ENCODE measurements at places on chromosomes 12 and 14.

DNA sequence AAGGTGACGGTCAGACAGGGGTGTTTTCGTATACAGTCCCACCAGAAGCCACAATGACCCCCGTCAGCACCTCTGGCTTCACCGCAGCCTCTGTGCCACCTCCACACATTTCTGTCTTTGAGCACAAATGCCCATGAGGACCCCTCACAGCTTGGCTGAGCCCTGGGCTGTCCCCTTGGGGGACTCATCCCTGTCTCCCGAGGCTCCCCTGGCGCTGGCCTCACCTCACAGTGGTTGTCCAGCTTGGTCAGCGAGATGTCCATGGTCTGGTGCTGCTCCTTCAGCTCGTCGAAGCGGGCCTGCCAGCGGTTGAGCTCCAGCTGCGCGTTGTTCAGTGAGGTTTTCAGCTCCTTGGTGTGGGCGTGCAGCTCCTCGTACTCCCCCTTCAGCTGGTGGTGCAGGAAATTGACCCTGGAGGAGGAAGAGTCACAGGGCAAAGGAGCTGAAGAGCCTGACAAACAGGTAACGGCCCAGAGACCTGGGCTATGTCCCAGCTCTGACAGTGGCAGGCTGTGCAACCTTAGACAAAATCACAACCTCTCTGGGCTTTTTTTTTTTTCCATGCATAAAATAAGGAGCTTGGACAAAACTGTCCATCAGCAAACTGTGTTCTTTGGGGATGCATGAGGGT, 52.7 kb upstream of the GPR68 start:
- DNase-seq = no peak

DNA sequence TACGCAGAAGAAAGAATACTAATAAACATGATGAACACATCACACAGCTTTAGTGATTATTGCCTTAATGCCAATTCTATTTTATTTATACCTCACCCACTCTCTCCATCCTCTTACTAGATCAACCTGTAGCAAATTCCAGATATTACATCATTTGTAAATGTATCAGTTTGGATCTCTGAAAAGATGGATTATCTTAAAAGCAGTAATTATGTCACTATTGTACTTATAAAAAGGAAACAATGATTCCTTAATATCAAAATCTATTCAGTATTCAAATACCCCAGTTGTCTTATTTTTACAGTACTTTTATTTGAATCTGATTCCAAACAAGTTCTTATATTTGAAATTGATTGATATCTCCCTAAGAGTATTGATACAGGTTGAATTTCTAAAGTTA, 892.8 kb upstream of the MDGA2 start:
- no peak for DNase-seq

- no peak for DNase-seq
Measured at GRCh38 chr14:53218161-53218560, 65.0 kb upstream of the DDHD1 start.

DNA sequence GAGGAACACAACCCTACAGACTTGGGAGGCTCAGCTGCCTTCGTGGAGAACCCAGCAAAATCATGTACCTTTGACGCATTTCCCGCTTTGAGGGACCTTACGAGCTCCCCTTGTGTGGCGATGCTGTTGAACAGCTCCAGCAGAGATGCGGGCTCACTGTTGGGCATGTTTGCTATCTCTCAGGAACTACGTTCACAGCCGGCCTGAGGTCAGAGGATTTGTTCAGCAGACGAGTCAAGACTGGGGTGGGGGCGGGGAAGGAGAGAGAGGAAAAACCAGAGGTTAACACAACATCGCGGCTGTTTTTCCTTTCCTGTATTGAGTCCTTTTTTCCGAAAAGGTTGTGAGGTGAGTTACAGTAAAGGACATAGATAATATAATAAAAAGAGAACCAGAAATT, 45.9 kb downstream of the SLC25A47 start:
- DNase-seq = no peak

- no peak for DNase-seq
Measured at GRCh38 chr14:77260631-77261030, 10.4 kb downstream of the NGB start.
